ENCODE measurements at places on chromosomes 11 and 22. TPM values are rescaled to one million over a fixed set of nuclear protein-coding genes. Genes with fewer than 3 reads are reported as not detected.

GGT5 gene
- total RNA-seq: not detected

C11orf86 gene
- total RNA-seq: not detected

NCR3LG1 gene
- total RNA-seq: 2.6 TPM

OTOG gene
- total RNA-seq: under 0.01 TPM

GRIA4 gene
- 0.48 TPM for total RNA-seq

THY1 gene
- 2.4 TPM for total RNA-seq

CARNS1 gene
- total RNA-seq: not detected

OR52I1 gene
- total RNA-seq: not detected

APOA4 gene
- total RNA-seq: not detected

SLC17A6 gene
- not detected for total RNA-seq

PAMR1 gene
- total RNA-seq: 2.6 TPM

TSGA10IP gene
- not detected for total RNA-seq

AQP11 gene
- not detected for total RNA-seq

PHF21B gene
- not detected for total RNA-seq

FIBIN gene
- 4.3 TPM for total RNA-seq

SLC22A9 gene
- not detected for total RNA-seq

MPZL2 gene
- total RNA-seq: 106 TPM

OR4D5 gene
- total RNA-seq: not detected

MS4A4A gene
- not detected for total RNA-seq

PGA5 gene
- total RNA-seq: not detected

MUC5AC gene
- not detected for total RNA-seq

APOBEC3G gene
- 9.6 TPM for total RNA-seq

RBMXL2 gene
- total RNA-seq: under 0.01 TPM

NUMA1 gene
- total RNA-seq: 90.4 TPM

MMP1 gene
- total RNA-seq: 97.4 TPM

SSRP1 gene
- total RNA-seq: 82.5 TPM

KCNJ1 gene
- total RNA-seq: 0.43 TPM

ART1 gene
- total RNA-seq: not detected

ANO1 gene
- total RNA-seq: 3.0 TPM

SNX32 gene
- 0.43 TPM for total RNA-seq

PATE2 gene
- not detected for total RNA-seq

SOX6 gene
- 0.48 TPM for total RNA-seq

ADAMTS15 gene
- total RNA-seq: 0.21 TPM

JRKL gene
- 7.2 TPM for total RNA-seq

MYOD1 gene
- total RNA-seq: not detected

PRG2 gene
- not detected for total RNA-seq

C11orf52 gene
- 1.7 TPM for total RNA-seq

DKK3 gene
- total RNA-seq: 285 TPM

MRGPRX3 gene
- total RNA-seq: 2.4 TPM

TEAD1 gene
- 40.0 TPM for total RNA-seq

ZNF215 gene
- 3.8 TPM for total RNA-seq

CAT gene
- 36.6 TPM for total RNA-seq

TRPM5 gene
- total RNA-seq: not detected

All from tracheal epithelial cell (primary cell).